Breast epithelium (tissue), 4 donors: ENCODE measurements at places on chromosomes 1 and 21. TPM values are rescaled to one million over a fixed set of nuclear protein-coding genes. Genes with fewer than 3 reads are reported as not detected.

GRCh38 chr1:5670590-5671350 lies 321.5 kb downstream of the NPHP4 start:
- peak; percentile 31 for DNase-seq

CYP4A11 gene
- 4.6 TPM for total RNA-seq

GRCh38 chr1:69016468-69016867 lies 519.6 kb upstream of the DEPDC1 start:
- DNase-seq, result no peak

SLAMF8 gene
- 2.3 TPM for total RNA-seq
